ENCODE measurements at places on chromosomes 4 and X.
A peak's percentile ranks its signal among the peaks of the same experiment; 100 is the strongest.

GRCh38 chrX:39810901-39811300 lies 286.9 kb downstream of the BCOR start:
- no peaks in the 10 kb centered on the region for H3K36me3 ChIP-seq
- no peak for DNase-seq
- H3K4me1 ChIP-seq, result no peaks in the 10 kb centered on the region
- no peak overlapping the region for H3K4me3 ChIP-seq
- H3K27ac ChIP-seq, result no peak overlapping the region

DNA sequence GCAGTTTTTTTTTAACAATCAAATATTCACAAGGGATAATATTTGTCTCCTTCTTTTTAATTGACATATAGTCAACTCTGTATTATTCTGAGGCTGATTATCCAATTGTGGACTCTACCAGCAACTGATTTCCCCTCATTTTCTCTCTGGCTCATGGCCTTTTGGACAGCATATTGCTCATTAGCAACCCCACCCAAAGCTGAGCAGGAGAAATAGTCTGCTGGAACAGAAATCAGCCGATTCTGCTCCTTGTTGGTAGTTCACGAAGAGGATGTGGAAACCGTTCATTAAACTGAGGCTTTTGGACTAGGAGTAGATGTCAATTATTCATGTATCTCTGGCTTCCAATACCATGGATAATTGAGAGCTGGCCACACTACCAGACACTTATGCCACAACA lies 428.4 kb upstream of the INTU start:
- H3K4me3 ChIP-seq, result no peak overlapping the region
- no peaks in the 10 kb centered on the region for H3K27me3 ChIP-seq
- H3K27ac ChIP-seq, result no peak overlapping the region
- DNase-seq, result no peak
- no peaks in the 10 kb centered on the region for H3K4me1 ChIP-seq

DNA sequence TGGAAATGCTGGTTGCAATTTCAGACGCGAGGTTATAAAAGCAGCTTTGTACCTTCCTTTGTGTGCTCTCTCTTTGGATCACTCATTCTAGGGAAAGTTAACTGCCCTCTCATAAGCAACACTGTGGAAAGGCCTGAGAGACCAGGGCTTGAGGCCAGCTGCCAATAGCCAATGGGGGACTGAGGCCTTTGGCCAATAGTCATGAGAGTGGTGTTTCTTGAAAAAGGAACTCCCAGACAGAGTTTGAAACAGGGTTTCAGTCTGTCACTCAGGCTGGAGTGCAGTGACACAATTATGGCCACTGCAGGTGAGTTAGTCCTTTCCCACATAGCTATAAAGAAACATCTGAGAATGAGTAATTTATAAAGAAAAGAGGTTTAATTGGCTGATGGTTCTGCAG lies 524.7 kb upstream of the SMIM31 start:
- no peaks in the 10 kb centered on the region for H3K27me3 ChIP-seq
- H3K36me3 ChIP-seq, result no peaks in the 10 kb centered on the region
- H3K4me1 ChIP-seq, result no peaks in the 10 kb centered on the region
- DNase-seq, result no peak

DNA sequence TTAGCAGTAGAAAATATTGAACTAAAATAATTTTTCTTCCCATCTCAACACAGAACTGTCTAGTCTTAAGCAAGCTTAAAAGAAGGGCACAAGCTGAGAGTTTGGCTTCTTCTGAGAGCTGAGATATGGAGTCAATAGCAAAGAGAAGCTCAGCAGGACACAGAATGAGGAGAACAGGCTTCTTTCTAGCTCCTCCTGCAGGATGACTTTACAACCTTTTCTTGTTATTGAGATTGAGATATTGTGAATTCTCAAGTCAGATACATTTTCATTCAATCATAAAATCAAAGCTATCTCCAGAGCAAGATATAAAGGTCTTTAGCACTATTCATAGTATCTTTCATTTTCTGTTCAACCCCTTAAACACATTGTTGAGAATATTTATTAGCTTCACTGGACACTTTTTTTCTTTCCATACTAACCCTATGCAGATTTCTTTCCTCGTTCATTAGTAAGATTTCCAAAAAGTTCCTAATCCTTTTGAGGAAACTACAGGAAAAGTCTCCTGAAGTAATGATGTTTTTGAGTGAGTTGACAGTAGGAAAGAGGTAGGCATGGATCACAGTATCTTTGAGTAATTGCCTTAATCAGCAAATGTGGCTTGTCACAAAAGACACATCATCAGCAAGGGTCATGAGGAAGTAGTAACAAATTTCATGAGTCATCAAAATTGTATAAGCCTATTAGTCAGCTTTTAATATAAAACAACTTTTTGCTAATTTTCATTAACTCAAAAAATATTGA lies 17.8 kb upstream of the CXCL3 start:
- DNase-seq, result no peak
- no peak overlapping the region for H3K4me3 ChIP-seq
- H3K27ac ChIP-seq, result peak overlapping the region; percentile 35
- no peaks in the 10 kb centered on the region for H3K36me3 ChIP-seq

- H3K36me3 ChIP-seq, result no peaks in the 10 kb centered on the region
- no peak overlapping the region for H3K27ac ChIP-seq
- no peaks in the 10 kb centered on the region for H3K27me3 ChIP-seq
- no peaks in the 10 kb centered on the region for H3K4me1 ChIP-seq
- DNase-seq, result no peak
These were observed 145.2 kb upstream of the SCML1 start for GRCh38 chrX:17592117-17592516.

GRCh38 chrX:140165849-140166248 lies 200.5 kb upstream of the CXorf66 start:
- no peaks in the 10 kb centered on the region for H3K36me3 ChIP-seq
- no peak overlapping the region for H3K27ac ChIP-seq
- H3K27me3 ChIP-seq, result no peaks in the 10 kb centered on the region
- no peak for DNase-seq

- H3K4me1 ChIP-seq, result no peaks in the 10 kb centered on the region
- no peak overlapping the region for H3K4me3 ChIP-seq
- H3K27ac ChIP-seq, result no peak overlapping the region
- H3K27me3 ChIP-seq, result no peaks in the 10 kb centered on the region
These were observed 10.4 kb downstream of the SLC10A7 start for GRCh38 chr4:146511381-146511780.

DNA sequence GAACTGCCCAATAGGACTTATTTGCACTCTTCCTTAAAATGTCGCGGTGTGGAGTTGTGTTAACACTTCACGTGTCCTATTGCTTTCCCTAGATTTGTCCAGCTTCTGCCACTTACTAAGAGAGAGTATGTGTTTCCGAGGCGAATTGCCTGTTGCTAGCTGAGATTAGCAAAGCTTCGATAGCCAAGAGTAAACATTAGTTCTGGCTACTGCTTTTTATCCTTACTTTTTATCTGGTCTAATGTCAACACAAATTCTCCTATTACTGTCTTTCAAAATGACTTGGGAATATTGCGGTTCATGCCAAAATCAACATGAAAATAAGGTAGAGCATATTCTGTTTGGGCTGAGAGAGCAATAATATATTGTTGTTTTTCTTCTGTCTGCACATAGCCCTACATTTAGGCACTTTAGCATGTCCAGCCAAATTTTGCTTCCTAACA lies 90.4 kb upstream of the VEGFC start:
- H3K4me3 ChIP-seq, result no peak overlapping the region
- no peak for DNase-seq
- no peaks in the 10 kb centered on the region for H3K27me3 ChIP-seq
- no peaks in the 10 kb centered on the region for H3K36me3 ChIP-seq

GRCh38 chr4:187019896-187020295 lies 296.2 kb upstream of the FAT1 start:
- no peaks in the 10 kb centered on the region for H3K4me1 ChIP-seq
- H3K4me3 ChIP-seq, result no peak overlapping the region
- no peak overlapping the region for H3K27ac ChIP-seq
- no peak for DNase-seq

GRCh38 chrX:76802708-76803107 lies 375.2 kb downstream of the MAGEE1 start:
- no peak overlapping the region for H3K27ac ChIP-seq
- H3K4me1 ChIP-seq, result no peaks in the 10 kb centered on the region
- no peak for DNase-seq
- H3K4me3 ChIP-seq, result no peak overlapping the region

- DNase-seq, result no peak
- peaks cover 53% of the 10 kb centered on the region for H3K4me1 ChIP-seq
- no peak overlapping the region for H3K27ac ChIP-seq
- peaks cover 13% of the 10 kb centered on the region for H3K36me3 ChIP-seq
- H3K4me3 ChIP-seq, result no peak overlapping the region
- H3K27me3 ChIP-seq, result no peaks in the 10 kb centered on the region
These were observed 8.8 kb downstream of the TAPT1 start for GRCh38 chr4:16217300-16218051.

DNA sequence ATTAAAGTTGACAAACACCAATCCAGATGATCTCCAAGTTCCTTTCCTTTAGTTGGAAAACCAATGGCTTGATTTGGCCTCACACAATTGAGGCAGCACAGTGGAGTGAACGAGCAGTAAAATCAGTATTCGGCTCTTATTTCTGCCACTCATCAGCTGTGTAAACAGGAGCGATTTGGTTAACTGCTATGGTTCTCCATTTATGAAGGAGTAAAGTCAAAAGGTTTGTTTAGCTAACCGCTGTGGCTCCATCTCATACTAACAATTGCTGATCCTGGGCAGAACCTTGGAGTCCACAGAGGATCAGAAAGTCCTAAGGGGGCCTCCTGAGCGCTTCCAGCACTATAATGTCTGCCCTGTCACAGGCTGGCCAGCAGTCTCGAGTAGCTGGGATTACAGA lies 54.5 kb upstream of the EXOC1L start:
- no peaks in the 10 kb centered on the region for H3K4me1 ChIP-seq
- DNase-seq, result no peak
- no peaks in the 10 kb centered on the region for H3K27me3 ChIP-seq
- H3K4me3 ChIP-seq, result no peak overlapping the region
- no peaks in the 10 kb centered on the region for H3K36me3 ChIP-seq
- H3K27ac ChIP-seq, result no peak overlapping the region

- H3K36me3 ChIP-seq, result no peaks in the 10 kb centered on the region
- no peak overlapping the region for H3K4me3 ChIP-seq
- no peaks in the 10 kb centered on the region for H3K4me1 ChIP-seq
- DNase-seq, result no peak
- no peaks in the 10 kb centered on the region for H3K27me3 ChIP-seq
These were observed 344.7 kb downstream of the GALNTL6 start for GRCh38 chr4:172157946-172158345.

GRCh38 chrX:14927401-14927800 lies 54.2 kb downstream of the MOSPD2 start:
- no peaks in the 10 kb centered on the region for H3K36me3 ChIP-seq
- H3K27me3 ChIP-seq, result no peaks in the 10 kb centered on the region
- DNase-seq, result no peak
- H3K27ac ChIP-seq, result no peak overlapping the region
- no peak overlapping the region for H3K4me3 ChIP-seq

All from CD8-positive, alpha-beta memory T cell (primary cell).